ENCODE measurements at places on chromosomes 16 and 17.
A peak's percentile ranks its signal among the peaks of the same experiment; 100 is the strongest.

DNA sequence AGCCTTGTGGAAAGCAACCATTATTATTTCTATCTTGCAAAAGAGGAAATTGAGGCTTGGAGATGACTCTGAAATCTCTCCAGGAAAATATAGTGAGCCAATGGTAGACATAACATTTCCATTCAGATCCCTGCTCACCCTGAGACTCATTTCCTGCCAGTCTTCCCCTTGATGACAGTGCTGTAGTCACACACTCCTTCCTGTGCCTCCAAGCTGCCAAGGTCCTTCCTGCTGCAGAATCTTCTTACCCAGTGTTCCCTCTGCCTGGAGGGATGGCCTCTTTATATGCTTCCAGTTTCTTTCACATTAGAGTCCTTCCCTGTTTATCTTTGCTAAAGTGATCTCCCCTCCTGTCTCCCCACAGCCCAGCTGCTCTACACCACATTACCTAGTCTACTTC is 648.1 kb downstream of the TOX3 start:
- no peak for DNase-seq

DNA sequence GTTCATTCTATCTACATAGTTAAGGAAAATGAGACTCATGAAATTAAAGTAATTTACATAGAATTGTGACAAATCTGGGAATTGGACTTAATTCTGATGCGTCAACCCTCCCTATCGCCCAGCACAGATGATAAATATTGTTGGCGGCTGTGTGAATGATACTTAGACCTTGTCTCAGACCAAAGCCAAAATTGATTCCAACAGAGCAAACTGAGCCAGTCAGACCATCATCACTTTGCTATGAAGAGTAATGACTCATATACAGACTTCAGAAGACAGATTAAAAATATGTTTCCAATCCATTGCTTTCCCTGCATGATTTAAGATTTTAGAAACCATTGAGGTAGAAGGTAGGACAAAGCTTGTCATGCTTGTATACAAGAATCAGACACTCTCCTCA is 1156.7 kb upstream of the CDH8 start:
- no peak for DNase-seq

GRCh38 chr16:53041320-53042051 is 11.2 kb downstream of the CHD9NB start:
- no peak for DNase-seq

DNA sequence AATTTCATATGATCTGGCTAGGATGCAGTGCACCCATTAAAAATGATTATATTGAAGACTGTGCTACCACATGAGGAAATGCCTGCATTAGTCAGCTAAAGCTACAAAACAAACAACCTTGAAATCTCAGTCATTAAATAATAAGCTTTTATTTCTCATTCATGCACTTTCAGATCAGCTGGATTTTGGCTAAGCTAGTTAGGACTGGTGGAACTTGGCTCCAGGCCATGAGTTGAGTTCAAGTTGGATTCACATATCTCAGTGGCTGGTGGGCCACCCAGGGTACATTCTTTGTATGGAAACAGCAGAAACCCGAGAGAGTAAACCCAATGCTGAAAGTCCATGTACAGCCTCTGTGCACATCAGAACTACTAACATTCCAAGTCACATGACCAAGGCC is 6.4 kb upstream of the SLFN12L start:
- no peak for DNase-seq

GRCh38 chr16:80279656-80280055 is 261.1 kb upstream of the DYNLRB2 start:
- no peak for DNase-seq

DNA sequence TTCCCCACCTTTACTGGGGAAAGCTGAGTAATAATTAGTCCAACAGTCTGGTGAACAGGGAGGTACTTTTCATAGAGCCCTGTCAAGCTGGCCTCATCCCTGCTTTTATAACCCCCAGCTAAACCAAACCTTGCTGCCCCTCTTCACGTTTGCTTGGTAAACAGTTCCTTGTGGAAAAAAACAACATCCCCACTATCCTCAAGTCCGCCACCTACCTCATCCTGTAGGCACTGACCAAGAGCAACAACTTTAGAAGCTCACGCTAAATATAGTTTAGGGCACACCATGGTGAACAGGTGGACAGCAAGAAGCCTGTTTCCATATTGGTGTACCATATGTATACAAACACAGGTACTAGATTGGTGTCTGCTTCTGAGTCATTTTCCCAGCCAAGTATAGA is 16.5 kb downstream of the NFE2L1 start:
- no peak for DNase-seq

DNA sequence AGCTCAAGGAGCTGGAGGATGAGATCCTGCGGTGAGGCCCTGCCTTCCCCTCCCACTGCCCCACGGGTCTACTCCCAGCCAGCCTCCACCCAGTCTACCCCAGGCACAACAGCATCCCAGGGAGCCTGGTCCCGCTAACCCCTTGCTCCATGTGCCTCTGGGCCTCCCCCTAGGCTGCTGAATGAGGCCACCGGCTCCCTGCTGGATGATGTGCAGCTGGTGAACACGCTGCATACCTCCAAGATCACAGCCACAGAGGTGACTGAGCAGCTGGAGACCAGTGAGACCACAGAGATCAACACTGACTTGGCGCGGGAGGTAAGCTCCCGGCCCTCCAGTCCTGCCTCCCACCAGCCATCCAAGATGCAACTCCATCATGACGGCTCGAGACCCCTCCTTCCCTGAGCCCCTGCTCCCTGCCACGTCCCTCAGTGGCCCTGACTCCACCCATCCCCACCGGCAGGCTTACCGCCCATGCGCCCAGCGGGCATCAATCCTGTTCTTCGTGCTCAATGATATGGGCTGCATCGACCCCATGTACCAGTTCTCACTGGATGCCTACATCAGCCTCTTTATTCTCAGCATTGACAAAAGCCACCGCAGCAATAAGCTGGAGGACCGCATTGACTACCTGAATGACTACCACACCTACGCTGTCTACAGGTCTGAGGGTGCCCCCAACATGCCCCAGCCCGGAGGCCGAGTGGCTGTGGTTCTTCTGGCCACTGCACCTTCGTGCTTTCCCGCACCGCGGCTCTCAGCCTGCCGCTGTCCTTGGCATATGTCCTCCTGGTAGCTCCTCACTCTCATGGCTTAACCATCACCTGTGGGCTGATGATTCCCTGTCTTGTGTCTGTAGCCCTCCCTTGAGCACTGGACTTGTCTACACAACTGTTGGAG is 15.0 kb upstream of the KDM6B start:
- no peak for DNase-seq

DNA sequence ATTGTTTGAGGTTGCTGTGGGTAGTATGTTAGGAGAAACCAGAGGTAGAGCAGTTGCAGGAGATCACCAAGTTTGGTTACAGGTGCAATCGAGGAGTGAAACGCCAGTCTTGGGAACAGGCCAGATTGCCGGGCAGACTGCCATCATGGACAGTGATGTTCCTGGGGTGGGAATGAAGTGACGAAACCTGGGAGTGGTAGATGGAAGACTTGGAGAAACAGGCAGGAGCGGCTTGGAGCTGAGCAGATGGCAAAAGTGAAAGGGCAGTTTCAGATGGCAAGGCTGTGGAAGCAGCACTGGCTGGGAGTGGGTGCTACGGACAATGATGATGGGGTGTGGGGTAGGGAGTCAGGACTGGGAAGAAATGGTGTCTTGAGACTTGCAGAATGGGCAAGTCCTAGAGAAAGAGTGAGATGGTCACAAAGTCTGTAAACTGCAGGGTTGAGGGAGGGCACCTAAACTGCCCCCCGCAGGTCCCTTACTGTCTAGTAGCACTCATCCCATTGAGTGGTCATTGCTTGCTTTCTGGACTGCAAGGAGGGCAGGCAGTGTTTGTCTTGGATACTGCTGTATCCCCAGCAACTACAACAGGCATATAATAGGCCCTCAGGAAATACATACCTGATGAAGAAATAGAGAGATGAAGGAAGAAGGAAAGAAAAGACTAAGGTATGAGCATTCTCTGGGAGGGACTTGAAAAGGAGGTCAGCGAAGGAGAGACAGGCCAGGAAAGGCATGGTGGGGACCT is 29.5 kb upstream of the ULK2 start:
- no peak for DNase-seq

- peak; percentile 52 for DNase-seq
Observed at GRCh38 chr17:55348749-55349354, 72.8 kb downstream of the MMD start.
